ENCODE measurements at places on chromosomes 6 and 20.

DNA sequence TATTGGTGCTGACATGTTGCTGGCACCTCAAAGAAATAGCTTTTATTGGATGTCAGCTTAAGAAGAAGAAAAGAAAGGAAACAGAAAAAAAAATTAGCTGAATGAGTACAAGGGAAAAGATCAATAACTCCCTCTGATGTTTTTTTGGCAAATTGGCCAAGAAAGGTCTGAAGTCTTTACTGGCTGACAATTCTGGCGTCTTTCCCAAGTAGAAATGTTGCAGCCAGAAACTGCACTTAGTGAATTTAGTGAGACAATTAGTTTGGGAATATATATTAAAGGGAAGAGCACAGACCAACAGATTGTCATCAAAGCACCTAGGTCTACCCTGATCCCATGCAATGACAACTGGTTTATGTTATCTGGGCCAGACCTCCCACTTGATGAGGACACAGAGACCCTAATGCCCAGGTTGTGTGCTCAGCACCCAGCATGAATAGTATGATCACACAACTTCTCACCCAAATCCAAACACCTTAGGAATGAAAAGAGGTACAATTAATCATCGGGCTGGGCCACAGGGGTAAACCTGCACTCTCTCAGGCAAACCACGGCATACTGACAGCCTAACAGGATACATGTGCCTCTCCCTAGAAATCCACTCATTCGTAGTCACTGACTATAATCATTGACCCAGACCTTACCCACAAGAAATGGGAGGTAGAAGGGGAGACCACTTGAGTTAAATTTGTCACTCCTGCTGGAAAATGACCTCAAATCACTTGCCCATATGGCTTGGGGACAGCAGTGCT is 612.3 kb upstream of the ARID1B start:
- DNase-seq, result no peak

DNA sequence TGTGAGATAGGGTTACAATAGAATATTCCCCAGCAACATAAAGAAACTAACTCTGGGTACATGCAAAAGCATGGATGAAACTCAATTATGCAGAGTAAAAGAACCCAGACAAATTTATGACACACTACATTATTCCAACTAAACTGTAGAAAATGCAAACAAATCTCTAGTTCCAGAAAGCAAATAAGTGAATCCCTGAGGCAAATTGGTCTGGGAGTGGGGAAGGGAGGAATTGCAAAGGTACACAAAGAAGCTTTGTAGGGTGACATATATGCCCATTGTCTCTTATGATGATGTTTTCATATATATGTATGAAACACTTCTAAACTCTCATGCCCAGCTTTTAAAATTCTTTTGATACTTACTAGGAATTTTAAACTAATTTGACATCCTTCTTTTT is 266.0 kb downstream of the CDKAL1 start:
- no peak for DNase-seq

GRCh38 chr6:52536424-52536916 is 40.4 kb downstream of the TRAM2 start:
- peak; percentile 30 for DNase-seq

DNA sequence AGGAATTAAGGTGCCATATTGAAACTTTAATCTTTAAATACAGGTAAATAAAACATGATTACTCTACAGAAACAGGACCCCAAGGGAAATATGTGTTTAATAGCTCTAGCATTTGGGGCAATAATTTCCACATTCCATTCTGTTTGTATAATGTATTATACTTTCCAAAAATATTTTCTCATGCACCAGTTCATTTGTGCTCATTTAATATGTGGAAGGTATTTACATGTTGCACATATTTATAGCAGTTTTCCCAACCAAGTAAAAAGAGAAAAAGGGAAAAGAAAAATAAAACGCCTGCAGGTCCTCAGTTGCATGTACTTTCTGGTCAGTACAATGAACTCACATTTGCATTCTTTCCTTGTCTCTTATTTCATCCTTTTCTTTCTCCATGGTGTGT is 129.5 kb upstream of the SULF2 start:
- DNase-seq, result no peak

- DNase-seq, result no peak
Observed at GRCh38 chr6:122059918-122060317, 339.5 kb upstream of the HSF2 start.

DNA sequence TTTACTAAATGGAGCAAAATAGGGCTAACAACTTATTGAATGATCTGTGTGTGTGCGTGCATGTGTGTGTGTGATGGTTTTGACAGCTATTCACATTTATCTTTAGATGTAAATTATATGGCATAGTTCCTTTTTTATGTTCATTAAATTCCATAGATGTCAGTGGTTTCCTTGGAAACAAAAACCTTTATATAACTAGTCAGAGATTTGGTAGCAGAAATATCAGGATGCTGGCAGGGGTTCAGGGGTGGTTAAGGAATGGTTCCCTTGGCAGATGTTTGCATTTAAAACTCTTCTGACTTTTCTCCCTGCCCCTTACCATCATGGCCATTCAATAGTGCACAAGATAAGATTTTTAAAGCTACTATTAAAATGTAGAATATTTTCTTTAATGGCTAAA is 256.6 kb downstream of the PLCB1 start:
- DNase-seq, result no peak

- peak; percentile 19 for DNase-seq
Observed at GRCh38 chr20:23092861-23093495, 6.9 kb upstream of the CD93 start.

DNA sequence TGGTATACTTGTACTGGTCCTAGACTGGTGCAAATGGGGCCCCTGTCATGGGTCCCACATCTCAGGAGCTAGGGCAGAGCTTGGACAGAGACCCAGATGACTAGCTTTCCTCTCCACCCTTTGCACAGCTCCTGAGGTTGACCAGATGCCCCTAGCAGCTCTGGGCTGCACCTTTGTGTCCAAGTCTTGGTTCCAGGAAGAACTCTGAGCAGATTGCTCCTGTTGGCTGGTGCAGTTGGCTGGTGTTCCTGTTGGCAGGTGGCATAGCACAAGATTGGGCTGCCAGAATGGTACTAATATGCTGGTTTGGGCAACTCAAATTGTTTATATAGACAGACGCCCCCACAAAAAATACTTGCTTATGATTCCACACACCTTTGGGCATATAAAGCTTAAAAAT is 89.4 kb upstream of the EZR start:
- DNase-seq, result no peak

- no peak for DNase-seq
Observed at GRCh38 chr20:48414786-48415185, 413.0 kb downstream of the PREX1 start.

- DNase-seq, result no peak
Observed at GRCh38 chr20:17684077-17684888, 2.2 kb upstream of the RRBP1 start.

DNA sequence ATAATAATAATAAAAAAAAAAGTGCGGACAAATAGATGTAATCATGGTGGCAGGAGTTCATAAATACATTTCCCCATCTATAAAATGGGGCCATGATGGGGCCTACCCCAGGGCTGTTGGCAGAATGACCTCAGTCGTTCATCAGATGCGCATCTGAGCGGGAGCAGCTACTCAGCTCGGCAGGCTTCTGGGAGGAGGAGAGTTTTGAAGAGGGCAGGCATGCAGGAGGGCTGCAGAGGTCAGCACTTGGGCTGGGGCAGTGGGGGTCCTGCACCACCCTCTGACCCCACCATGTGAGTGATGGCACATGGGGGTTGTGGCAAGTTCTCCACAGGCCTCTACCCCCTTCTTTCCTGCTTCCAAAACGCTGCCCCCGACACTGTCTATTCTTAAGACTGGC is 373.5 kb downstream of the ZFAND3 start:
- no peak for DNase-seq

DNA sequence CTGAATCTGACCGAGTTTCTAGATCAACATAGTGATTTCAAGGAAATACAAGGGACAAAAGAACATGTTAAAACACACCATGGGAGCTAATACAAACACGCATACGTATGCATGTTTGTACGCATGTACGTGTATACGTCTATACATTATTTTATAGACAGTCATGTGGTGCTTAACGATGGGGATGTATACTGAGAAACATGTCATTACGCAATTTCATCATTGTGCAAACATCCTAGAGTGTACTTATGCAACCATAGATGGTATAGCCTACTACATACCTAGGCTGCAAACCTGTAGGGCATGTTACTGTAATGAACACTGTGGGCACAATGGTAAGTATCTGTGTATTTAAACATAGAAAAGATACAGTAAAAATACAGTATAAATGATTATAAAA is 25.0 kb upstream of the NELFCD start:
- DNase-seq, result no peak

DNA sequence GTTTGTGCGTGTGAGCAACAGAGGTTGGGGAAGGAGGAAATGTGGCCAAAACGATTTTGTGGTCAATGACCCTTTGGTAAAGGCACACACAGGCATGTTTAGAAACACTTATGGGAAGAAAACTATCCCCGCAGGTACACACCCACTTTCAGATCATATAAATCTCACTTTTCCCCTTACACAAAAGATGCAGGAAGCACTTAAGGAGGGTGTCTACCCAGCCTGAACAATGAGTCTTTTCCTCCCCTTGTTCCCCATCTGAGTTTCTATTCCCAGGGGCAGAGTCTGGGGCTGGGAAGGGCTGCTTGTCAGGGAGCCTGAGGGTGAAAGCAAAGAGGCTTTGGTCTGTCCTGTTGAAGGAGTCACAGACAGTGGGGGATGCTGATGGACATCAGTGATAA is 193.2 kb upstream of the SALL4 start:
- DNase-seq, result no peak

DNA sequence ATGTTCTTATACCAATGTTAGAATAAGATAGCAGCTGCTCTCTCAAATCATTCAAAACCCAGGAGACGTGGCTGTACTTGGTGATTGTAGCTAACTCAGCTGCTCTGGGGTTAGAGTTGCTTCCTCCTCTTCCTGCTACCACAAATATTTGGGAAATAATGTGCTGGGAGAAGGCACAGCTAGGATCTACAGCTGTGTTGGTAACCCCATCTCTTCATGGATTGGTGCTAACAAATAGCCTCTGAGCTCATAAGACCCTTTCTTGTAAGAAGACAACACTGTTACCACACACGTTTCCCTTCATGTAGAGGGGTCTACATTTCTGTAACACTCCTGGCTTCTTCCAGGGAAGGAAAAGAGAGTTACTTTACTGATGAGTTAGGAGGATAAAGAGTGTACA is 911.0 kb upstream of the CITED2 start:
- DNase-seq, result no peak

GRCh38 chr6:145829950-145830349 is 15.4 kb upstream of the FBXO30 start:
- no peak for DNase-seq

DNA sequence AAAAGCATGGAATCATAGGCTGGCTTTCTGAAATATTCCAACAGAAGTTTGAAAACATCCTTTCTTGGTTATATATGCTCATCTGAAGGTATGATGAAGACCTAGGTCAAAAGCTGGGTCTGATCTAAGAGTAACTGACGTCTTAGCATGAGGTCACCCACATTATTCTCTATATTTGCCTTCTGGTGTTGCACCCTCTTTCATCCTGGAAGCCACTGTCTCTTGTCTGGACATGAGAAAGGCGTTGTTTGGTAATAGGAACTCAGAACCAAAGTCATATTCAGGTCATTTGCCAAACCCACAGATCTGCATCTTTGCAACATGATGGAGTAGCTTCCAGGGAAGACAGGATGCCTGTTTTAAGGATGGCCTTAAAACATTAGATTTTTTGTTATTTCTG is 17.6 kb downstream of the GABRR1 start:
- no peak for DNase-seq

GRCh38 chr6:14763139-14763538 is 482.7 kb upstream of the JARID2 start:
- DNase-seq, result no peak

GRCh38 chr20:41218466-41218865 is 81.1 kb downstream of the PLCG1 start:
- DNase-seq, result no peak

DNA sequence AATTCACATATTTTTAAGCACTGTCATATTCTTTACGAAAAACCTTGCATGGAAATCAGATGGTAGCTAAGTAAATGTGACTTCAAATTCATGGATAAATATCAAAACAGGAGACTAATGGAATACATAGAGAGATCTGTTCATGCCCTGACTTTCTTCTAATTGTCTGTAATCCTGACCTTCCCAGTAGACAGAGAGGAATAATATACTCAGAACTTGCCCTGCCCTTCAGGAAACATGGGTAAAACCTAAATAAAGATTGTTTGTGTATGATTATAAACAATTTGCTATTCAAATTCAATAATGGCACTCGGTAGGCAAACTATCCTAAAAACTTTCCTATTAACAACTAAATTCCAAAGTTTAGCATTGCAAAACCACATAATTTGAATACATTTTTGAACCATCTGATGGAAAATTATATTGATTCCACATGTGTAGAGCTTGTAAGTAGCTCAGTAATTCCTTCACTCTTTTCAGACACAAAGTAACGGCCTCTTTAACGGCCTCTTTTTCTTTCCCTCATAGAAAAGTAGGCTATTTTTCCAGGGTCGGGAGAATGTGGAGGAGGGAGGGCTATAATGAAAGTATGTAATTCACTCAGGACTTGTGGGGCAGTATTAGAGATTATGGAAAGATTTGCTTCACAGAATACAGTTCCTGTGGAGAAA is 227.6 kb downstream of the ALDH8A1 start:
- no peak for DNase-seq

DNA sequence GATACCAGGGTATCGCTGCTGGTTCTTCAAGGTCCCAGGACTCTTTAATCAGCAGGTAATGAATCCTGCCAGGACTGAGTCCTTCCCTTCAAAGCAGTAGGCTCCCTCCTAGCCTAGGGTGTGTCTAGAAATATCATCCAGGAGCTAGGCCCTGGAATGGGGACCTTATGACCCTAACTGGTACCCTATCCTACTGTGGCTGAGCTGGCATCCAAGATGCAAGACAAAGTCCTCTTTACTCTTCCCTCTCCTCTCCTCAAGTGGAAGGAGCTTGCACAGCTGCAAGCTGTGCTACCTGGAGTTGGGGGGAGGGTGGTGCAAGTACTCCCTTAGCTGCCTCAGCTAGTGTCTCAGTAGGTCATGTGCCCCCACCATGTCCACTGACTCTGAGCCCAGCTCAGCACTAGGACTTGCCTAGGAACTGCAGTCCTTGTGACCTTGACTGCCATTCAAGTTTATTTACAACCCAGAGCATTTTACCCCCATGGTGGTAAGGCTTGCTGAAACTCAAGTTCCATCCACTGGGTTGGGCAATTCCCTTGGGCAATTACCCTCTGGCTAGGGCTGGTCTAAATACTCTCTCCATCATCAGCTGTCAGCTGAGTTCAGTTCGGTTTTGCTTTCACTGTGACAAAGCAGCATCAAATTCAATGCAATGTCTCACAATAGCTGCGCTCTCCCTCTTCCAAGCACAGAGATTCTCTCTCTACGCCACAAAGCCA is 48.4 kb upstream of the TOP1 start:
- DNase-seq, result no peak

All from activated CD4-positive, alpha-beta T cell treated with anti-CD3 and anti-CD28 coated beads, Interleukin-2, Interleukin-4, amounts not matched to agents 100 ng/mL and 50 ng/mL, durations not matched to agents 16 hours and 8 hours (primary cell).